ENCODE measurements at places on chromosomes 11 and 22.

GRCh38 chr22:32414191-32414590 is 2.1 kb upstream of the RTCB start:
- no peak overlapping the region for H3K27ac ChIP-seq
- peaks cover 6% of the 10 kb centered on the region for H3K27me3 ChIP-seq
- H3K36me3 ChIP-seq, result no peaks in the 10 kb centered on the region
- peaks cover 14% of the 10 kb centered on the region for H3K4me1 ChIP-seq
- no peak for DNase-seq

DNA sequence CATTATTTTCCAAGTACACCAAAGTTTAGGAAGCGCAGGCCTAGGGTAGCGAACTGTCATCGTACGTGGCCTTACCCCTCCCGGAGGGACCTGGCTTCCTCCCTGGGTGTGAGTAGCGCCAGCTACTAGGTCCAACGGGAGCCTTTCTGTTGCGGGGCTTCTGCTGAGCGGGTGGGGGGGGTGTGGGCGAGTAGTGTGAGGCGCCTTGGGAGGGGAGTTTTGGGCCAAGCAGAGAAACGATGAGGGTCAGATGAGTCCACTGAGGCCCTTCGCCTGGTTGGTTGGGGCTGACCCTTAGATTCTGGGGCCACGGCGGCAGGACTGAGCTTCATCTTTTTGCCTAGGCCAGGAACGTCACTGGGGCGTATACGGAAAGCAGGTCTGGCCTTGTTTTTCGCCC is 868 bp downstream of the TEF start:
- DNase-seq, result no peak
- peak overlapping the region; percentile 63 for H3K4me3 ChIP-seq
- H3K27ac ChIP-seq, result peak overlapping the region; percentile 94
- H3K4me1 ChIP-seq, result peaks cover 20% of the 10 kb centered on the region

GRCh38 chr11:42840860-42841259 is 470.9 kb upstream of the API5 start:
- DNase-seq, result no peak
- no peaks in the 10 kb centered on the region for H3K4me1 ChIP-seq
- H3K36me3 ChIP-seq, result no peaks in the 10 kb centered on the region
- H3K27ac ChIP-seq, result no peak overlapping the region
- no peaks in the 10 kb centered on the region for H3K27me3 ChIP-seq
- H3K4me3 ChIP-seq, result no peak overlapping the region

- no peaks in the 10 kb centered on the region for H3K36me3 ChIP-seq
- no peak overlapping the region for H3K4me3 ChIP-seq
Measured at GRCh38 chr11:125274774-125275173, 110.2 kb downstream of the PKNOX2 start.

GRCh38 chr22:27032091-27032761 is 374.8 kb downstream of the MIAT start:
- H3K36me3 ChIP-seq, result no peaks in the 10 kb centered on the region
- H3K27me3 ChIP-seq, result no peaks in the 10 kb centered on the region
- no peaks in the 10 kb centered on the region for H3K4me1 ChIP-seq
- H3K27ac ChIP-seq, result no peak overlapping the region
- no peak overlapping the region for H3K4me3 ChIP-seq

- no peak overlapping the region for H3K27ac ChIP-seq
- DNase-seq, result no peak
- no peaks in the 10 kb centered on the region for H3K4me1 ChIP-seq
- H3K27me3 ChIP-seq, result no peaks in the 10 kb centered on the region
Measured at GRCh38 chr11:81756864-81757595, 976.6 kb downstream of the FAM181B start.

DNA sequence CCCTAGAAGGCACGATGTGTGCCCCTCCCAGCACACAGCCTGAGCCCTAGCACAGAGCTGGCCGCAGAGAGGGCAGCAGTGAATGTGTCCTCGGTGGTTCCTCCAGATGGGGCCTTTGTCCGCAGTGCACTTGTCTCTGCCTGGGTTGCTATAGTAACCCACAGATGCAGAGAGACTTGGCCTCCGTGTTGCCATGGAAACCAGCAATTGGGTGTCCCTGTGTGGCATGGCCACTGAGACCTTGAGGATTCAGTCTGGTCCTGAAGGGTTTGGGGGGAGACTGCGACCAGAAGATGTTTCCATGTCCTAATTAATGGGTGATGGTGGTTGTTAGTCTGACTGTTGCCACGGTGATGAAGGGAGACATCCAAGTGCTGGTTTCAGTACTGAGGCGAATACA is 42.6 kb upstream of the TUB start:
- H3K4me3 ChIP-seq, result no peak overlapping the region
- no peak for DNase-seq
- H3K4me1 ChIP-seq, result peaks cover 2% of the 10 kb centered on the region
- no peaks in the 10 kb centered on the region for H3K27me3 ChIP-seq
- H3K36me3 ChIP-seq, result no peaks in the 10 kb centered on the region

DNA sequence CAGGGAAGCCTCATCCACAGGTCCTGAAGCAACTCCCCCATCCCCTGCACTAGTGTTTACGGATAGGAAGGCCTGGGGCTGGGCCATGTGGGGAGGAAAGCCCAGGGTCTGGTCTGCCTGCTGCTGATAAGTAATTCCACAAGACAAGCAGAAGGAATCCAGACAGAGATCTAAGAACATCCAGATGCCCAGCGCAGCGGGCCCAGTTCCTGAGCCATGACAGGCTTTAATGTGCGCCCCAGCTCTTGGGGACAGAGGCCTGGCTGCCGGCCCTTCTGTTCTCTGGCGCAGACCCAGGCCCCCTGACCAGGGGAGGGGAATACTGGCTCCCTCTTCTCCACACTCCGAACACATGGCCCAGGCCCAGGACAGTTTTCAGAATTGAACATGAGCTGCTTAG is 28.8 kb upstream of the ETS1 start:
- H3K4me3 ChIP-seq, result no peak overlapping the region
- peaks cover 38% of the 10 kb centered on the region for H3K4me1 ChIP-seq

GRCh38 chr11:30422447-30423278 is 99.8 kb downstream of the ARL14EP start:
- H3K27ac ChIP-seq, result no peak overlapping the region
- no peaks in the 10 kb centered on the region for H3K4me1 ChIP-seq
- DNase-seq, result no peak
- H3K4me3 ChIP-seq, result no peak overlapping the region
- H3K36me3 ChIP-seq, result no peaks in the 10 kb centered on the region

DNA sequence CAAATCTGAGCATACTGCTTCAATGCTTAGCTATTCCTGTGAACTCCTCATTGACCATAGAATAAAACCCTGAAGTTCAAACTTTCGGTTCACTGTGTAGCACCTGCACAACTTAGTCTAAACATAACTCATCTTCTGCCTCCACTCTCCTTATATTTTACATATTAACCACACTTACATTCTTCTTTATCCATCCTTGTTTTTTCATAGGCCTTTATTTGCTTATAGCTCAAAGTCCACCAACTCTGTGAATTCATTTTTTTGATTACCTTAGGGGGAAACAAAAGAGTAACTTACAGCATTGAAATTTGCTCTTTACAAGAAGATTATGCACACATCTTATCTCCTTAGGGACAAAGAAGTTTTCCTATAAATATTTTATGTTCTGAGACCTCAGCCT is 521.6 kb upstream of the FAT3 start:
- no peaks in the 10 kb centered on the region for H3K4me1 ChIP-seq
- no peaks in the 10 kb centered on the region for H3K36me3 ChIP-seq
- DNase-seq, result no peak

GRCh38 chr22:45932071-45932470 is 44.9 kb downstream of the WNT7B start:
- DNase-seq, result no peak
- H3K36me3 ChIP-seq, result no peaks in the 10 kb centered on the region
- H3K27me3 ChIP-seq, result peaks cover 2% of the 10 kb centered on the region
- H3K4me3 ChIP-seq, result no peak overlapping the region

DNA sequence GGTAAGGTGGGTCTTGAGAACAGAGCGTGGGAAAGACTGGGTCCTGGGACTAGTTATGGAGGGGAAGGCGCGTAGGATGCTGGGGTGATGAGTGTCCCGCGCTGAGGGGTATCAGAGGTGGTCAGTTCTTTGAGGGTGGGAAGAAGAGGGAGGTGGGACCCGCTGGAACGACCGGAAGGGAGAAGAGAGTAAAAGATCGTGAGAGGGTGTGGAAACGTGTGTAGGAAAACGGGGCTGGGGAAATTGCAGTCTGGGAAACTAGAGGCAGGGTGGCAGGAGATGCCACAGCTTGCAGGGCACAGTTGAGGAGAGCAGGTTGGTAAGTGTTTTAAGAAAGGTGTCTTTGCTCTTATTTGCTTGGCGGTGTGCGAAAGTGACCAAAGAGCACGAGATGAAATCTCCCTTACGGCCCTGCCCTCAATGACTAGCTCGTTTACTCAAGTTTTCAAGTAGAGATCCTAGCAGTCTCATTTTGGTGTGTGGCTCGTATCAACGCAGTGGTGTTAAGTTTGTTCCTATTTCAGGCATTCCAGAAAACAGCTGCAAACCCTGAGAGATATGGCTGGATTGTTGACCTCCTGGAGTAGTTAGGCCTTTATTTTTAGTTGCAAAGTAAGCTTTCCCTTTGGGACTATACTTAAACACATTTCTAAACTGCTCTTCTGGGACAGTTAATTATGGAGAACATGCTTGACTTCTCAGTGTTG is 615 bp downstream of the STT3A start:
- peak overlapping the region; percentile 54 for H3K27ac ChIP-seq
- DNase-seq, result no peak
- peak overlapping the region; percentile 81 for H3K4me3 ChIP-seq
- H3K27me3 ChIP-seq, result no peaks in the 10 kb centered on the region

- no peaks in the 10 kb centered on the region for H3K27me3 ChIP-seq
- DNase-seq, result no peak
- H3K4me1 ChIP-seq, result no peaks in the 10 kb centered on the region
- no peaks in the 10 kb centered on the region for H3K36me3 ChIP-seq
- no peak overlapping the region for H3K4me3 ChIP-seq
- H3K27ac ChIP-seq, result no peak overlapping the region
Measured at GRCh38 chr11:46026606-46027293, 94.5 kb downstream of the PHF21A start.

DNA sequence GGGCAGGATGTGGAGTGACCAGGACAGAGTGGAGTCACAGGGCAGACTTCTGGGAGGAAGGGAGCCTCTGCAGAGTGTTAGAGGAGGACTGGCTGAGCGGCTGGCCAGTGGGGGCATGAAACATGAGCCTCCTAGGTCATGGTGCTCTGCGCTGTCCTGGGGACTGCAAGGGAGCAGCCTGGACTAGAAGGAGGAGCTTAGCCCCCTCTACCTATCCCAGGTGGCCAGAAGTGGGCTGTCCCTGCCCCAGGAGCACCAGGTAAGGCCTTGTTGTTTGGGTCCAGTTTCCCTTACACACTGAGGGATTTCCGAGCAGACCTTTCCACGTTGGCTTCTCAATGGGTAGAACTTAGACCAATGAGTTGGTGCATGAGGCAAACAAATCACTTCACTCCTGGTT is 7.4 kb downstream of the PKNOX2 start:
- no peak overlapping the region for H3K4me3 ChIP-seq
- H3K27me3 ChIP-seq, result peaks cover 20% of the 10 kb centered on the region
- no peak overlapping the region for H3K27ac ChIP-seq
- no peak for DNase-seq
- H3K36me3 ChIP-seq, result no peaks in the 10 kb centered on the region

DNA sequence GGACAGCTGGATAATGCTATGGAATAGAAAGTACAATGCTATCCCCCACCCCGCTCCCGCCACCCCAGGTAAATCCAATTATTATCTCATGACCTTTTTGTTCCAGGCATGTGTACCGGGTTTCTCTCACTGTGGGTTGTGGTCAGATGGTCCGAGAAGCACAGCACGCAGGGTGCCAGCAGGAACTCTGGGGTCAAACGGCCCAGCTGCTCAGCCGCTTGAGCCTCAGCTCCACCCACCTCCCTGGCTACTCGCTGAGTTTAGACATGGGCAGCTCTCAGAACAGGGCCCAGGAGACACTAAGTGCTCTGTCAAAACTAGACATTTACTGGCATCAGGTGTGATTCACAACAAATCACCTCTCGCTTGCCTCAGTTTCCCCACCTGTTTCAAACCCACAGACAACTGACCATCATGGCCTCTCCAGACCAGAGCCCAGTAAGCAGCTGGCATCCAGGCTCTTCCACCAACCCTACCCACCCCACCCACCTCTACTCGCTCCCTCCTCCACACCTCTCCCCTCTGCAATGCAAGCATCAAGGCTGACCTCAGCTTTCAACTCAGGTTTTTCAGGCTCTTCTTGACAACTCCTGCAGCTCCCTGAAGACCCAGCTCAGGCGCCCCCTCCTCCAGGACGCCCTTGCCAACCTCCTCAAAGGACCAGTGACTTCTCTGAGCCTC is 13.0 kb upstream of the MFNG start:
- no peak overlapping the region for H3K27ac ChIP-seq
- peaks cover 20% of the 10 kb centered on the region for H3K4me1 ChIP-seq
- no peaks in the 10 kb centered on the region for H3K36me3 ChIP-seq
- no peak for DNase-seq
- no peaks in the 10 kb centered on the region for H3K27me3 ChIP-seq
- H3K4me3 ChIP-seq, result no peak overlapping the region

DNA sequence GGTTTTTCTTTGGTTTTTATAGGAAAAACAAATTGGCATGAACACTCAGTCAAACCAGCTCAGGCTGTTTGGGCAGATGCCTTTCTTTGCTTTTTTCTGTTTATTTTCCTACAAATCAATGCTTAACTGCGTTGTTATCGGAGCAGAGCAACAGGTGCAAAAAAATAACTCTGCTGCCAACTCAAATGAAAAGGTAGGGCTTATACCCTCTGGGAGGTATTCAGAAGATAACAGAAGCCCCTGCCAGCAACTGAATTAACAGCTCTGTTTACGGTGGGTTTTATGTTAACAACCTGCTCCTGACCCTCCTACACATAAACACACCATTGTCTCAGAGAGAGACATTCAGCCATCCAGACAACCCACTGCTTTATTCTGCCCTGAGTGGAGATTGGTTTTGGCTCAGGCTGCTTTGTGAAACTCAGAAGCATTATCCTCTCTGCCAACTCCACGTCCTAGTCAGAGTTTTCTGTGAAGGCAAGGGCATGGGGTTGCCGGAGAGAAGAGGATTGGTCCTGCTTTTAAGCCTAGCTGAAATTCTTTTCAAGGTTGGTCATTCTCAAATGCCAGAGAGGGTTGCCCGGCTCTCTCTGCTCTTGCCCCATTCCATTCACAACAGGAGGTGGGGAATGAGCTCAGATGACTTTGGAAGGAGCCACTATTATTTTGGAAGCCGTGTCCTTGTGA is 11.4 kb downstream of the EHF start:
- DNase-seq, result no peak
- H3K36me3 ChIP-seq, result no peaks in the 10 kb centered on the region
- H3K4me3 ChIP-seq, result no peak overlapping the region
- H3K4me1 ChIP-seq, result peaks cover 8% of the 10 kb centered on the region

Measured in natural killer cell (primary cell).